Tibial nerve (tissue), 4 donors: ENCODE measurements at places on chromosomes 6 and 20.

DNA sequence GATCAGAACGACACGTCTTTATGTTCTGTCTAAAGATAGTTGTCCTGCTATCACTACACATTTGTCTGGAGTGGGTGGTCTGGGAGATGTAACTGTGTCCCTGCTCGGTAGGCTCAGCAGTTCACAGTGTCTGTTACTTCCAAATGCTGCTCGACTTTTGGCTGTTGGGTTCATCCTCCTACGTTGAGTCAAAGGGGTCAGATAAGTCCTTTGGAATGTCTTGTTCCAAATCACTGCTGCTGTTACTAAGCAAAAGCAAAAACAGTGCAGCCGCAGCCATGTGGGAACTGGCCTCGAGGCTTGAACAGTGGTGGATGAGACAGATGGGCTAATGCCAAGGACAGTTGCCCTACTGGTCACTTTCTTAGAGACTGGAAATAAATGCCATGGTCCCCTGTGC lies 272.2 kb upstream of the MAP3K7 start:
- no peak for DNase-seq

GRCh38 chr6:14881398-14881797 lies 364.5 kb upstream of the JARID2 start:
- no peak for DNase-seq

DNA sequence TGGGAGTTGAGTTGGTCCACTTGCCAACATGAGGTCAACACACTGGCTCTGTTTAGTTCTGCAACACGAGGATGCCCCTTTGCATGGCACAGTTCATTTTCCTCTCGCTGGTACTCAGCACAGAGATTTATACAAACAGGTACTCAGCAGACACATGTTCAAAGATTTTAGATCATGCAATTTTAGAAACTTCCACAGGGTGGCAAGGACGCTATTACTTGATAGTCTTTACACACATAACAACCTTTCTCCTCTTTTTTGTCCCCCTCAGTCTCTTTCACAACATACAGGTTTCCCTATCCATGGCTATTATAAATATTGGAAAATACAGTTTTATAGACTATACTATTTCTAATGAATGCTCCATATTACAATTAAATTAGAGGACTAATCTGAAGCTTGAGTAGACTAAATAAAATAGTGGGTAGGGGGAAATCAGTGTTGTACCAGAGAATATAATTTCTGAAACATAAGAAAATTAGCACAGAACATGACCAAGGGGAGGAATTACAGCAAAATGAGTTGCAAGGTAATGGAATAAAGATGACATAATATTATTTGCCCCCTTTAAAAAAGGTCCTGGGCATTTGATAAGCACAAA lies 331.8 kb upstream of the BTBD3 start:
- no peak for DNase-seq

DNA sequence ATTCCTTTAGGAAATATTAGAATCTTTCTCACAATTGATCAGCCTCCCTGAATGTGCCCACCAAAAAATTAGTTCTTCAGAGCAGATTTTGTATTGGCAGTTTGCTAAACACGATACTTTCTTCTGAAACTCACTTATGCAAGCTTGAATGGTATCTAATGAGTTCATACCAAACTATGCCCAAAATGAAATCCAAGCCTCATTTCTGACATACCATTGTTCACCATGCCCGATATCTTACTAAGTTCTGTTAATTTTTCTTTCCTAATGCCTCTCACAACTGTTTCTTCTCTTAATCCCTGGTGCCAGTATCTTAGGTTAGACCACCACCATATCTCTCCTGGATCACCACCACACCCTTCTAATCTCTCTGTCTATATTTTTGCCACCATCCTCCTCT lies 755.9 kb downstream of the KIF16B start:
- DNase-seq: no peak

DNA sequence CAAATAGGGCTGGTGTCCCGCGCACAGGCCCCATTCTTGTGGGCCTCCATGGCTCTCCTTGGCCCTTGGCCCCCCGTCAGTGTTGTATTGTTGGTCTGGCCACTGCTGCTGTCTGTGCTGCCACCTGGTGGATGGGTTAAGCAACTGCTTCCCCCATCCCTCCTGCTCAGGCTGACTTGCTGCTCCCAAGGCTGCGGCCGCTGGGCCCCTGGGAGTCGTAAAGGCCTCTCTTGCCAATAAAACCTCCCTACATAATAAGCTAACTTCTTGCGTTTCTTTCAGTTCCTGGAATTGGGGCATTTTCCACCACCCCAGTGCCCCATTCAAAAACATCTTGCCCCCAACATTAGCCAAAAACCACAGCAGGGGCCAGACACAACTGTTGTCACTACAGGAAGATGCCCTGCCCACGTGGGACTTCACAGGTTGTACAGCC lies 27.1 kb downstream of the CD83 start:
- peak; percentile 24 for DNase-seq

GRCh38 chr6:115271434-115271833 lies 789.3 kb downstream of the FRK start:
- DNase-seq: no peak

DNA sequence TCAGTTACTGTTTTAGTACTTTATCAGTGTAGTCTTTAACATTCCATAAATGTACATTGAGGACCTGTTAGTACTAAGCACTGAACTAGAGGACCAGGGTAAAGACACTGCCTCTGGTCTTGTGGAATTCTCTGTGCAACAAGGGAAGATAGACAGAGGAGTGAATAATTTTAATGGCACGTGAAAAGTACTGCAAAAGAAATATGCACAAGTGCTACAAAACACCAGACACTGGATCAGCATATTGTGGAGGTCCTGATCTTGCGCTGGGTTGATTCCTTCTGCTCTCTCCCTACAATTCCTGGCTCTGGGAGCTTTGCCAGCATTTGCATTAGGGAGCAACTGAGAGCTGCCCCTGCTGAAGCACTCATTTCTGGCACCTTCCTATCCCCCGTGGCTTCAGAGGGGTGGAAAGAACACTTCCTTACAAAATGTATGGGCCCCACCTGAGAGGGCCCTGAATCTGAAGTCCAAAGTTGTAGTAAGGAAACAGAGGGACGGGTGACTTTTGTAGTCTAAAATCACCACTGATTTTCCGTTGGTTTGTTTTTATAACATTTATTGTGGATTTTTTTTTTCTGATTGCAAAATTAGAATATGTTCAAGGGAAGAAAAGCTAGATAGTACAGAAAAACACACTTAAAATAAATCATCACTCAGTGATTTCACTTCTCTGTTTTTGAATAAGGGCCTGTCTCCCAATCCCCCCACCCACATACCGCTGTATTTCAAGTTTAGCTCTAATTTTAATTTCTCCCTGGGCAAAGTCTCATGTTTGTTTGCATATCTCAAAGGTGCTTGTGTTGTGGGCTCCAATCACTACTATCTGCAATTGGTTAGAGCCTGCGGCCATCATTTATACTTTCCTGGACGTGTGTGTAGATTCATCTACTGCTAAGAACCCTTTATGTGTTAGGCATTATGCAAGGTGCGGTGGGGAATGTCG lies 4.9 kb downstream of the PKIG start:
- no peak for DNase-seq

DNA sequence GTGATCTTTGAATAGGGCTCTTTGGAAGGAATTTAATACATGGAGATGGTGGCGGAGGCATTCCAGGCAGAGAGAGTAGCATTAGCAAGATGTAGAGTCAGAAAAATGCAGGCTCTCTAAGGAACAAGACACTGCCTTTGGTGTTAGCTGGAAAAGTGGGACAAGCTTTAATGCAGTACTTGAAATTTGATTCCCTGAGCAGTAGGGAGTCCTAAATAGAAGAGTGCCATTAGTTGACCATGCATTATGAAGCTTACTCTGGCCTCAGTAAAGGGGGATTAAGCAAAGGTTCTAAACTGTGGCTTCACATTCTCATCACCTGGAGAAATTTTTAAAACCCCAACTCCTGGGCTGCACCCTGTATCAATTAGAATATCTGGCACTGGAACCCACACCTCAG lies 494.8 kb upstream of the SOX4 start:
- DNase-seq: no peak
